ENCODE measurements at places on chromosomes 16 and 17.
A peak's percentile ranks its signal among the peaks of the same experiment; 100 is the strongest.

GRCh38 chr17:13474073-13474800 lies 127.5 kb downstream of the HS3ST3A1 start:
- no peak for DNase-seq

DNA sequence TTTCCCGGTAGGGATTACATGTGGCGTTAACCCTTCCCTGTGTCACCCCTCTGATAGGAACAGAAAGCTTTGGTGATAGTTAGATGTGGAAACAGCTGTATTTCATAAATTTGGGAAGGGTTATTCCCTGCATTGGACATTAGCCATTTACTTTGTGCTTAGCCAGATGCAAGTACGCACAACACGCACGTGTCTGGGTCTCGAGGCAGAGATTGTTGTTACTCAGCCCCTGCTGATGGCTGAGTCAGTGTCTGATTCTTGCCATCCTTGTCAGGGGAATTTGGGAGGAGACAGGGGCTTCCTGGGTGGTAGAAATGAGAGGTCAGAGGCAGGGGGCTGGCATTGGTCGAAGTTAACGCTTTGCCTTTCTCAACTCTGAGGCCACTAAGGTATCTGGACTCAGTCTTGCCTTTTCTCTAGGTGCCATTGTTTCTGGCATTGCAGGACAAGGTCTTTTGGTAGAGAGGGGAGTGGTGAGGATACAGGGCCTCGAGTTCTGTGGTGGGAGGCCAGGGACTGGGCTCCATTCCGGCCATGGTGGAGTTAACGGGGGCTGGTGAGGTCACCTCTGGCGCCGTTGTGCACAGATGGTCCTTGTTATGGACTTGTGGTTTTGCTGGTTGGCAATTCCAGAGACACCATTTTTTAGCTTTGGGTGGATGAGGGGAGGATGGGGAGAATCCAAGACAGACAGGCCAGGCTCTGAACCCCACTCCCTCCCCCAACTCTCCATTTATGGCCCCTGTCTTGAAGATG lies 8.2 kb downstream of the MMP2 start:
- no peak for DNase-seq

DNA sequence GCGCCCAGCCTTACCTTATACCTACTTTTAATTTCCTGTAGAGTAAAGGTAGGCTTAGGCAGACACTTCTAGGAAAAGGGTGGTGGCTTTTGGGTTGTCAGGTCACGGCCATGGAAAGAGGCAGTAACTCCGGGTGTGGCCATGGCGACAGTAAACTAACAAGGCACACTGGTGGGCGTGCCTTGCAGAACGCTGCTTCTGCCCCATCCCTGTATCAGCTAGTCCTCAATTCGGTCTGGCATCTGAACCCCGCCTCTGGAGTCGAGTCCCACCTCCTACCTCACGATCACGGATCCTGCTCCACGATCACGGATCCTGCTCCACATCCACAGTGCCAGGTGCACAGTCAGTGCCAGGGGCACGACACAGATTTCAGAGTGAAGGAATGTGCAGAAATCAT lies 5.6 kb downstream of the ADCY9 start:
- DNase-seq: no peak

DNA sequence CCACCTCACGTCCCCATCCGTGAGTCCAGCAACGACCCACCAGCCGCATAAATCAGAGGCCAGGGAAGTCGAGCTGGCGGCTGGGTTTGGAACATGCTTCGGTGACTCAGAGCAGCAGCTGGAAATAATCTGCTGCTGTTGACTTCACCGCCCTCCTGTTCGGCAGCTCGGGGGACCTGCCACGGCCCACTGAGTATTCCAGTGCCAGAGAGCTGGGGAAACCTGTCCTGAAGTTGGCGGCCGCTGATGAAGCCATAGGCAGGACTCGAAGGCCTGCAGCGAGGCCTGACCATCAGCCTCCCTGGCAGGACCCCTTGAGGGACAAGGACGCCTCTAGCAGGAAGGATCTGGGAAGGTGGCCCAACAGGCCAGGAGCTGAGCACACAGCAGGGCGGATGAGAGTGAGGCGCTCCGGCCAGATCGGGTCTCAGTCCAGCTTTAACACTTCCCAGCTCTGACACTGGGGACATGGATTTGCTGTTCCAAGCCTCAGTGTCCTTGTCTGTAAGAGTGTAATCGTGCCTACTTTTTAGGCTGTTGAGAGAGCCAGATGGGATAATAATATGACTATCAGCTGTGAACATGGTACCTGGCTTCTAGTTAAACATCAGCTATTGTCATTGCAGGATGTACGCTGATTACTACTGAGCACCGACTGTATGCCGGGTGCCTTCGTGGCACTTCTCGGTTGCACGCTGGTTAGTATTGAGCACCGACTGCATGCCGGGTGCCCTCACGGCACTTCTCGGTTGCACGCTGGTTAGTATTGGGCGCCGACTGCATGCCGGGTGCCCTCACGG lies 50.4 kb upstream of the CIBAR2 start:
- DNase-seq: no peak

GRCh38 chr17:79129523-79129922 lies 54.9 kb downstream of the ENGASE start:
- DNase-seq: no peak

GRCh38 chr16:67101311-67102082 lies 8.2 kb upstream of the PHAF1 start:
- no peak for DNase-seq

DNA sequence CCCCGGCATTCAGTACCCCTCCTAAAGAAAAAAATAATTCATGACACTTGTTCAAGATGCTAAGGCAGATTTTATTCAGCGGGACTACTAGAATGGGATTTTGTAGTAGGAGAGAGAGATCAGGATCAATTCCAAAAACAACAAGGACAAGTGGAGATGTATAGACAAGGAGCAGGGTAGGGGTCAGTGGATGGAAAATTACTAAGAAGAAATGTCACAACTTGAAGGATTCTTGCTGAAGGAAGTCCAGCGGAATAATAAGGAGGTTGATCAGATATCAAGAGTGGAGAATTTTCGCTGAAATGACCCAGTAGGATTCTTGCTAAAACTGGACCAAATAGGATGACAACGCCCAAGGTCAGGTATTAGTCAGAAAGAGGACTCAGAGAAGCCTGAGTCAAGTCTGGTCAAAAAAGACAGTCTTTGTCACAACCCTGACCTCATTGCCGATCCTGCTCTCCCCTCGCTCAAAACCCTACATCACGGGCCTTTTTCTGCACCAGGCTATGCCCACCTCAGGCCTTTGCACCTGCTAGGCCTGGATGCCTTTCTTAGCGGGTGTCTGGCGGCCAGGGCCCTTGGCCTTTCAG lies 36.9 kb downstream of the MMD start:
- DNase-seq: no peak

GRCh38 chr16:85926370-85926769 lies 27.4 kb downstream of the IRF8 start:
- DNase-seq: no peak

GRCh38 chr17:4480929-4481898 lies 17.5 kb upstream of the SPNS2 start:
- DNase-seq: no peak

GRCh38 chr17:77033892-77034404 lies 106.8 kb upstream of the SEC14L1 start:
- DNase-seq: no peak

GRCh38 chr17:34758718-34759117 lies 179.3 kb downstream of the TMEM132E start:
- no peak for DNase-seq

GRCh38 chr16:57999971-58000705 lies at the start of gene ZNF319:
ZNF319 (minus strand) TSS chr16:58000672; CDS start chr16:57998265, 2,407 bp downstream.
- DNase-seq: peak; percentile 21

DNA sequence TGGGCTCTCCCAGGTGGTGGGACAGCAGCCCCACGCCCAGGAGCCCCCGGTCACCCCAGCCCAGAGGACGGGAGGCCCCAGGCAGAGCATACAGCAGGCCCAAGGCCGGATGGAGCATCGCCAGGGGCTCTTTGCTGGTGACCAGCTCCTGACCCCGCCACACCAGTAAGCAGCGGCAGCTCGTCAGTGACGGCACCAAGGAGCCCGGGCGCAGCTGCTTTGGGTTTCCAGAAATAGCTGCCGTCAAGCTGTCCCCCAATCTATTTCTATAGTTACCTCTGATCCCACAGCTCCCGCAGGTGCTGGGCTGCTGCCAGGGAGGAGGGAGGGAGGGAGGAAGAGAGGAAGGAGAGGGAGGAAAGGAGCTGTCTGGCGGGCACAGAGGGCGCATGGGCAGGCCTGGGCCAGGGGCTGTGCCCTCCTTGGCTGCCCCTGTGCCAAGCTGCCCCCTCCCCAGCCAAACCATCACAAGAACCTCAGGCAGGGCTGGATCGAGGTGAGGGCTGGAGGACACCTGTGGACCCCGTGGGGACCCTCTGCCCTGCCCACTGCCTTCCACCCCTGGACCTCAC lies 10.8 kb upstream of the RASD1 start:
- DNase-seq: no peak

DNA sequence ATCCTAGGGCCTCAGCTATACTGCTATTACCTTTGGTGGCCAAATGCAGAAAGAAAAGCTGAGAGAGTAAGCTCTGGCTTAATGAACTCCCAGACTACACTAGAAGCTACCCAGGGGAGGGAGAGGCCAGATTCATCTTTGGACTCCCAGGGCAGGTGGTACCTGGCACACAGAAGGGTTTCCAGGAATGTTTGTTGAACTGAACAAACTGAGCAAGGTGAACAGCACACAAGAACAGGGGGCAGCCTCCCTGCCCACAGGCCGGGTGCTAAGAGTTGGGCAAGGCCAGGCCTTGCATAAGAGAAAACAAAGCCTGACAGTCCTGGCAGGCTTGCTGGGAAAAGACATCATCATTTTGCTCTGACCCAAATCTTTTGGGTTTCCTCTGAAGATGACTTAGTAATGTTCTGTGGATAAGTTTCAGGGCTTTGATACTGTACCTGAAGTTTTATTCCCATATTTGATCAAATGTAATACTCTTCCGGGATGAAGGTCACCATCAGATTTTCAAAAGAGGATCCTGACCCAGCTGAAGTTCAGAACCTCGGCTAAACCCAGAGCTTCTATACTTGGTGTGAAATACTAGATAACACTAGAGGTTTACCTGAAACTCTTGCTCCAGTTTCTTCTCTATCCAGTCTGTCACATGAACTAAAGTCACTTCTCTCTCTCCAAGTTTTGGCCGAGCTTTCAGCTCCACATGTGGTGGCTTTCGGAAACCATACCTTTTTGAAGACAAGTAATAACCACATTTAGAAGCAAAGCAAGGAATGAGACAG lies 20.5 kb upstream of the ERN1 start:
- peak; percentile 48 for DNase-seq

GRCh38 chr17:20095336-20096080 lies 86.3 kb downstream of the SPECC1 start:
- DNase-seq: no peak

- DNase-seq: peak; percentile 14
Observed at GRCh38 chr16:31477220-31478216, 5.4 kb upstream of the SLC5A2 start.

GRCh38 chr16:21128991-21129390 lies 21.7 kb downstream of the DNAH3 start:
- DNase-seq: no peak

DNA sequence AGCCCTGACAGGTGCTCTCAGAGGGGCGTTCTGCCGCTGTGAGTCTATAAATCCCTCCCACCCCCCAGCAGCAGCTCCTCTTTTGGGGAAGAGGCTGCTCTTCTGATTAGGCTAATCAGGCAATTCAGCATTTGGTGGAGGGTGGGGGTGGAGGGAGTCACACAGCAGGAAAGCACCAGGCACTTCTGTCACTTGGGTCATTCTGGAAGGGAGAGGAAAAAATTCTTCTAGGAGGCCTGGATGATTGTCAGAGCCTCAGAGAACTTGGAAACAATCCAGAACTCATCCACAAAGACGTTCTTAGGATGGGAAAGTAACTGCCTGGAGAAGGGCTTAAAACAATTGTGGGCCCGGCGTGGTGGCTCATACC lies 7.3 kb upstream of the SSTR2 start:
- DNase-seq: no peak

- no peak for DNase-seq
Observed at GRCh38 chr17:3506054-3506453, 30.3 kb downstream of the ASPA start.

DNA sequence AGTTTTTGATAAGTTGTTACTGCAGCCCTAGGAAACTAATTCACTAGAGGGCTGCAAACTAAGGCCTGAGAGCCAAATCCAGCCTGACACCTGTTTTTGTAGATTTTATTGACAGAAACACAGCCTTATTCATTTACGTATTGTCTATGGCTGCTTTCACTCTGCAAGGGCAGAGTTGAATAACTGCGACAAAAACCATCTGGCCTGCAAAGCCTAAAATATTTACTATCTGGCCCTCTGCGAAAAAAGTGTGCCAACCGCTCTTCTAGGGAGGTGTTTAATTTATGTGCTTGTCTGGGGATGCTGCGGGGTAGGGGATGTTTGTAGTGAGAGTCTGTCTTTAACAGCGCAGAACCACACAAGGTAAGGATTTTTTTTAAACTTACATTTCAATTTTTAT lies 165.0 kb upstream of the RBFOX1 start:
- no peak for DNase-seq

DNA sequence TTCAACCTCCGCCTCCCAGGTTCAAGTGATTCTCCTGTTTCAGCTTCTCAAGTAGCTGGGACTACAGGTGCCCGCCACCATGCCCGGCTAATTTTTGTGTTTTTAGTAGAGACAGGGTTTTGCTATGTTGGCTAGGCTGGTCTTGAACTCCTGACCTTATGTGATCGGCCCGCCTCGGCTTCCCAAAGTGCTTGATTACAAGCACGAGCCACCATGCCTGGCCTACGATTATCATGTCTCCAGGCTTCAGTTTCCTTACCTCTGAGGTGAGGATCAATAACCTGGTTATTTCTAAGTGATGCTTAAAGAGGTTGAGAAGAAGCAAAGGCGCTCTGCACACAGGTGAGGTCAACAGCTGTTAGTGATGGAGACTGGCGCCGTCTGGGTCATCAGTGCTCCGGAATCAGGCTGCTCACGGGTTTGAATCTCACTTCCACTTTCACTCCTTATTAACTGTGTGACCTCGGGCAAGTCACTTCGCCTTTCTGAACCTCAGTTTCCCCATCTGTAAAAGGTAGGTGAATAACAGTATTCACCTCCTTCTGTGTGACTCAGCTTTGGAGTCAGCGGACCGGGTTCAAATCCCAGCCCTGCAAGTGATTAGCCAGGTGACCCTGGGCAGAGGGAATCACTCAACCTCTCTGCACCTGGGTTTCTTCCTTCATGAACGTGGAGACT lies 745 bp upstream of the ABCC1 start:
- DNase-seq: peak; percentile 66

- peak; percentile 47 for DNase-seq
Observed at GRCh38 chr16:67162506-67163163, 1.9 kb upstream of the HSF4 start.

DNA sequence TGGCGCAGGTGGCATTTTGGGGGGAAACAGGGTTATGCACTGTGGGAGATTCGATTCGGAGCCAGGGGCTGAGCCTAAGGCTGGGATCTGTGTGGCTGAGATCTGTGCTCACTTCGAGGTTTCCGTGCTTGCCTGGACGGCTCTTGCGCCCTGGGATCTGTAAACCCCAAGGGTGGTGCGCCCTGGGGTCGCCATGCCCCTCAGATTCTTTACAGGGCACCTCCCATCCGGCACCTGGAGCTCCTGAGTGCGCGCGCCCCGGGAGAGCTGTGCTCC lies 377 bp downstream of the SLC13A5 start:
- no peak for DNase-seq

DNA sequence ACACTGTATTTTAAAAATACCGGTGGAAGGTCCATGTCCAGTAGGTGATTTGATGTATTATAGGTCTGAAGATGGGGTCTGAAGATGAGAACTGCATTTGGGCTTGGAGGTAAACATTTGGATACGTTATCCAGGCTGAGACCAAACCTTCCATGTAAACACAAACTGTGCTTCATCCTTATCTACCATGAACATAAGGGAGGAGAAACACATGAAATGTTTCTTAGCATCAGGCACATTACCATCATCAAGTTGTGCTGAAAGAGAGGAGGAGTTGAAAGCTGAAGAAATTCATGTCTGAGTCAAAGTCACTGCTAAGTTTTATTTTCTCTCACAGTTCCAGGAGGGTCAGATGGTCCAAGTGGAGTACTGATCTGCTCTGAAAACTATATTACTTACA lies 11.4 kb downstream of the SF3B3 start:
- DNase-seq: no peak
